ENCODE measurements at places on chromosomes 2 and 18. TPM values are rescaled to one million over a fixed set of nuclear protein-coding genes. Genes with fewer than 3 reads are reported as not detected.

FAM237A gene
- not detected for total RNA-seq

FEV gene
- not detected for total RNA-seq

TYMS gene
- 13.7 TPM for total RNA-seq

ALK gene
- total RNA-seq = not detected

STPG4 gene
- total RNA-seq = not detected

LTBP1 gene
- 127 TPM for total RNA-seq

DNAJC5G gene
- total RNA-seq = not detected

CLEC4F gene
- total RNA-seq = not detected

OTOS gene
- not detected for total RNA-seq

C2orf66 gene
- total RNA-seq = not detected

COPS8 gene
- 201 TPM for total RNA-seq

SERPINB7 gene
- not detected for total RNA-seq

SRD5A2 gene
- not detected for total RNA-seq

TEX44 gene
- not detected for total RNA-seq

VIT gene
- 0.36 TPM for total RNA-seq

PEX13 gene
- 32.7 TPM for total RNA-seq

ITPRIPL1 gene
- total RNA-seq = not detected

CSRNP3 gene
- 1.5 TPM for total RNA-seq

MC5R gene
- not detected for total RNA-seq

PLGLB2 gene
- total RNA-seq = not detected

ACYP2 gene
- total RNA-seq = 8.5 TPM

SMYD5 gene
- total RNA-seq = 13.2 TPM

MBP gene
- 15.7 TPM for total RNA-seq

CPLX4 gene
- not detected for total RNA-seq

UGT1A3 gene
- total RNA-seq = not detected

MDH1B gene
- 0.32 TPM for total RNA-seq

FSIP2 gene
- total RNA-seq = not detected

STK16 gene
- total RNA-seq = 11.2 TPM

RASGRP3 gene
- 1.8 TPM for total RNA-seq
